Mesothelial cell of epicardium (in vitro differentiated cells): ENCODE measurements at places on chromosomes 2 and 18. TPM values are rescaled to one million over a fixed set of nuclear protein-coding genes. Genes with fewer than 3 reads are reported as not detected.

GRCh38 chr2:21423854-21424253 lies 300.1 kb downstream of the TDRD15 start:
- H3K4me1 ChIP-seq = no peaks in the 10 kb centered on the region
- DNase-seq = no peak
- H3K36me3 ChIP-seq = no peaks in the 10 kb centered on the region
- no peak overlapping the region for H3K27ac ChIP-seq
- no peak overlapping the region for H3K4me3 ChIP-seq

DNA sequence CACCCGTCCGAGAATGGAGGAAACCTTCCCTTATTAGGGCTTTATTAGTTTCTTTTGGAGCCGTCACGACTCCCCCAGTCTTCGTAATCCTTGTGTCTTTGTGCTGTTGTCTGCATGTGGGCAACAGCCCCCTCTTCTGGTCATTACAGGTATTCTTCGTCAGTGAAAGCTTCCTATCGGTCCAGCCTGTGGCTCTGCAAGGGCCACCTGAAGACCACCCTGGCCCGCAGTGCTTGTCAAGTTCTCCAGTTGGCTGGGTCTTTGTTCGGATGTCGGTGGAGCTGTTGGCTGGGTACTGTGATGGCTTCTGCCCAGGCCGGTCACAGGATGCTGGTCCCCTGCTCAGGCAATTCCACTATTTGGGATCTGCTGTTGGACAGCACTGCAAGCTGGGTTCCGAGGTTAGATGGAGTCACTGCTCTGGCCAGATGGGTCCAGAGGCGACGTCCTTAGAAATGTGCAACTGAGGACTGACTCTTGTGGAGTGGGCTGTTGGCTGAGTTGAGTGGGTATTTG lies 19.2 kb downstream of the E2F6 start:
- no peak for DNase-seq
- H3K36me3 ChIP-seq = peaks cover 49% of the 10 kb centered on the region
- no peaks in the 10 kb centered on the region for H3K4me1 ChIP-seq
- H3K4me3 ChIP-seq = no peak overlapping the region

DNA sequence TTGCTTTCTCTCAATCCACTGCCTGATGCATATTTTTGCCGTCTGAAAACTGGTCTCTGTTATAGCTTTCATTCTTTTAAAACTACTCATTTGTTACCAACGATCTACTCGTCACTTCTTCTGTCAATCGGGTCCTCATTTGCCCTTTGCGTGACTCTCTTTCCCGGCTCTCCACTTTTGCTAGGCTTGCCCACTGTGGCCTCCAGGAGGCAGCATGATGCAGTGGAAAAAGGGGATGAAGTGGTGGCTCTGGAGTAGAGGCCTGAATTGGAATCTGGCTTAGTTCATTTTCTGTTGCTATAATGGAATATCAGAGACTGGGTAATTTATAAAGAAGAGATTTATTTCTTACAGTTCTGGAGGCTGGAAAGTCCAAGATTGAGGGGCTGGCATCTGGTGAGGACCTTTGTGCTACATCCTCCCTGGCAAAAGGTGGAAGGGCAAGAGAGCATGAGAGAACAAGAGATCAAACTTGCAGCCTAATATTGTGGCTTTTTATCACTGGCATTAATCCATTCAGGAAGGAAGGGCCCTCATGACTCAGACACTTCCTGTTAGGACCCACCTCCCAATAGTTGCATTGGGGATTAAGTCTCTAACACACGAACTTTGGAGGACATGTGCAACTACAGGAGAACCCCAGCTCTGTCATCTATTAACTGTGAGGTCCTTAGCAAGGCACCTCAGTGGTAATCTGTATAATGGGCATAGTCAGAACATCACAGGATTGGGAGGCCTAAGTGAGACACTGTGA lies 15.4 kb downstream of the GDF7 start:
- H3K4me3 ChIP-seq = no peak overlapping the region
- DNase-seq = no peak
- H3K27me3 ChIP-seq = no peaks in the 10 kb centered on the region
- H3K4me1 ChIP-seq = no peaks in the 10 kb centered on the region

- H3K27me3 ChIP-seq = peaks cover 83% of the 10 kb centered on the region
- H3K27ac ChIP-seq = no peak overlapping the region
- no peaks in the 10 kb centered on the region for H3K36me3 ChIP-seq
- H3K4me1 ChIP-seq = peaks cover 22% of the 10 kb centered on the region
Observed at GRCh38 chr18:32770666-32771168, 2.1 kb downstream of the KLHL14 start.

GRCh38 chr2:173708806-173709205 lies 256.4 kb downstream of the SP3 start:
- H3K4me3 ChIP-seq = no peak overlapping the region
- H3K27me3 ChIP-seq = no peaks in the 10 kb centered on the region
- no peak for DNase-seq
- no peaks in the 10 kb centered on the region for H3K36me3 ChIP-seq
- no peak overlapping the region for H3K27ac ChIP-seq
- H3K4me1 ChIP-seq = no peaks in the 10 kb centered on the region

- H3K4me3 ChIP-seq = no peak overlapping the region
- H3K27me3 ChIP-seq = no peaks in the 10 kb centered on the region
- H3K36me3 ChIP-seq = no peaks in the 10 kb centered on the region
- H3K4me1 ChIP-seq = peaks cover 38% of the 10 kb centered on the region
- no peak overlapping the region for H3K27ac ChIP-seq
Observed at GRCh38 chr2:101116348-101116747, 34.8 kb downstream of the TBC1D8 start.

DNA sequence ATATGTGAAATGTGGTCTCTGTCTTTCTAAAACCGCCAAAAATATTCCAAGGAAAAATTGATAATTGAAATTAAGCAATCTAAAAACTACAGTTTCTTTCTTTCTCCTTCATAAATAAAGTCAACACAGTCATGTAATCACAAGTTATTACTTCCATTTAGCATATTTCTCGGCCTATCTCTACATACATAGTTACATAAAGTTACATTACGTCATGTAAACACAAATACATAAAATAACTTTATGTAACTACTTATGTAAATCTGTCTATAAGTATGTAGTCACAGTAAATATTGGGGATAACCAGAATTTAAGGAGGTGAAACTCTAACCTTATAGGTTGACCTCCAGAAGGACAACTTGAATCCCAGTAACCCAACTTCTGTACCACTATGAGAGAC lies 48.5 kb upstream of the PID1 start:
- H3K4me3 ChIP-seq = no peak overlapping the region
- no peak for DNase-seq
- no peak overlapping the region for H3K27ac ChIP-seq
- H3K4me1 ChIP-seq = no peaks in the 10 kb centered on the region
- H3K27me3 ChIP-seq = no peaks in the 10 kb centered on the region

DNA sequence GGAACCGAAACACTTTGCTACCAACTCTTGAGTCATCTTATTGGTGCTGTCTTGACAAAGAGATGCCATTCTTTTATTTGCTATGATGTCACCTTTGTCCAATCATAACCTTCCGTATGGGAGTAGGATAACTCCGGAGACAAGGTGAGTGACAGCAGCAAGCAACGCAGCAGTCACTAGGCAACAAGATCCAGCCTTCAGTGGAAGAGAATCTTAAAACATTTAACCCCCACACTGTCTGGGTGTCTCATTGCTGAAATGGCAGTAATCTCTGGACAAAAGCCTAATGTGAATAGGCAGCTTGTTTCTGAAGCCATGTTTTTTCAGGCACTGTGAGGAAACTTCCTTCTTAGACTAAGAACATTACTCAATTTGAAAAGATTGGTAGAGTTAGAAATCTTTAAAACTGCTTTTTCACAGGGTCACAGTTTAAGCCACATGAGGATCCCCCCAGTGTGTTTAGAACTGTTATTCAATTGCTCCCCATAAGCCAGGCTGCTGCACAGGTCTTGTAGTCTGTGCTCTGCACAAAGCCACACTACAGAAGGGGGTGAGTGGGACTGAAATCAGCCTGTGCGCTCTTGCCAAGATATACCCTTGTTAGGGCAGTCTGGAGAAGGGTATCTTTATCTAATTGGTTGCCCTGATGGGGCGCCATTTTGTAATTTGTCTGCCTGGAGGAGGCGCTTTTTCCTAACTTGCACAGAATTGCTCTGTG lies 131.5 kb upstream of the STON1 start:
- DNase-seq = no peak
- peaks cover 13% of the 10 kb centered on the region for H3K4me1 ChIP-seq
- no peak overlapping the region for H3K4me3 ChIP-seq

DNA sequence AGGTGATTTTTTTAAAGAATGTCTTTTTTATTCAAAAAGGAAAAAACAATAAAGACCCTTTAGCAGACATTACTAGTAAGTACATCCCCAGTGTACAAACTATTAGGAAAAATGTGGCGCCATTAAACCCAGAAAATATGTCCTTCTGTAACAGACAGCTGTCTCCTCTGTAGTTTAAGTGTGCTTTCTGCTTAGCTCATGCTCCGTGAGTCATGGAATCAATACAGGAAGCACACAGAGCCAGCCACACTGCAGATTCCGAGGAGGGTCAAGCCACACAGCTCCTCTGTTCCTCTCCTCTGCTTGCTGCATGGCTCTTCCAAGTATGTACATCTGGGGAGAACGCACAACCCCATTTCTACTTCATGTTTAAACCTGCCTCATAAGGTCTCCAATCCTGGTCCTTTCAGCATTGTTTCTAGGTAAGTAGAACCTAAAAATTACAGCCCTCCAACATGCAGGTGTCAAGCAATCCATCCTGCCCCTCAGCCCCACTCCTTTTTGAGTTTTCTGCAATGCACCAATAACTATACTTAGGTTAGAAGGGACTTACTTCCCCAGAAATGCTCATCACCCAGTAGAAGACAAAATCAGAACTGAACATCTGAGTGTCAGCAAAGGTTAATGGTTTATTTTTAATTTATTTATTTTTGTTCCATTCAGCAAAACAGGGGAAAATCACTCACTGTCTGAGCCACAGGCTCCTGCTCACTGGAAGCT lies 37.5 kb downstream of the ACVR1 start:
- no peaks in the 10 kb centered on the region for H3K27me3 ChIP-seq
- no peaks in the 10 kb centered on the region for H3K36me3 ChIP-seq
- H3K27ac ChIP-seq = peak overlapping the region; percentile 67
- H3K4me3 ChIP-seq = peak overlapping the region; percentile 24

MATN3 gene
- total RNA-seq = 1.6 to 2.7 TPM (median 2.1 TPM) in 3 replicates

FBXO48 gene
- 0.72 to 0.77 TPM (median 0.75 TPM) in 3 replicates for total RNA-seq
